Hair follicular keratinocyte (primary cell): ENCODE measurements at places on chromosomes 2 and 18. TPM values are rescaled to one million over a fixed set of nuclear protein-coding genes. Genes with fewer than 3 reads are reported as not detected.

The IL1RL2 gene
- total RNA-seq: 2.1 and 2.8 TPM in 2 replicates

The HEATR5B gene
- 7.0 and 11.6 TPM in 2 replicates for total RNA-seq

The STAT4 gene
- 1.0 and 4.5 TPM in 2 replicates for total RNA-seq

The PDCL3 gene
- 11.0 and 20.2 TPM in 2 replicates for total RNA-seq

The FBXO11 gene
- total RNA-seq: 25.1 and 29.0 TPM in 2 replicates

The LIPG gene
- total RNA-seq: 84.4 and 118 TPM in 2 replicates

The RAB6C gene
- total RNA-seq: not detected in 2 replicates

The CYP1B1 gene
- 6.4 and 15.3 TPM in 2 replicates for total RNA-seq

The IL37 gene
- not detected in 2 replicates for total RNA-seq

The GPD2 gene
- 58.1 and 59.4 TPM in 2 replicates for total RNA-seq

The LYPD1 gene
- not detected in 2 replicates for total RNA-seq

The KLHL14 gene
- total RNA-seq: not detected in 2 replicates

The MDH1B gene
- 0.16 TPM in 1 of 2 replicates, not detected in the other for total RNA-seq

The ELOA2 gene
- not detected in 2 replicates for total RNA-seq

The OSR1 gene
- 4.5 and 8.1 TPM in 2 replicates for total RNA-seq
